ENCODE measurements at places on chromosomes 13 and 19. TPM values are rescaled to one million over a fixed set of nuclear protein-coding genes. Genes with fewer than 3 reads are reported as not detected.
A peak's percentile ranks its signal among the peaks of the same experiment; 100 is the strongest.

DNA sequence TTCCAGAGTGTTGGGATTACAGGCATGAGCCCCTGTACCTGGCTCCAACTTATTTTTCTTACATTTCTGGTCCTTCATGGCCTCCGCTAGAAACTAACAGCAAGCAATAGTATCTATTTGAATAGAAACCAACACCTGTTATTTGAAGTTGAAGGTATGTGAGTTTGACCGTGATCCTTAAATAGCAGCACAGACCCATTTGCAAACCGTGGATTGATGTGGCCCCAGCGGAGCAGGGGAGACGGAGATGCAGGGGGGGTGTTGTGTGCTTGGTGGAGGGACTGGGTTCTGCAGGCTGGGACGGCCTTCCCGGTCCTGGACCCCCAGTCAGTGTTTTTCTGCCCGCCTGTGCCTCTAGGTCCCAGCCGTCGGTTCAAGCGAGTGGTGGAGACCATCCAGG is 16.9 kb downstream of the TMEM150B start:
- no peak for DNase-seq

YIPF2 gene
- 61.5 TPM for polyA plus RNA-seq

DNA sequence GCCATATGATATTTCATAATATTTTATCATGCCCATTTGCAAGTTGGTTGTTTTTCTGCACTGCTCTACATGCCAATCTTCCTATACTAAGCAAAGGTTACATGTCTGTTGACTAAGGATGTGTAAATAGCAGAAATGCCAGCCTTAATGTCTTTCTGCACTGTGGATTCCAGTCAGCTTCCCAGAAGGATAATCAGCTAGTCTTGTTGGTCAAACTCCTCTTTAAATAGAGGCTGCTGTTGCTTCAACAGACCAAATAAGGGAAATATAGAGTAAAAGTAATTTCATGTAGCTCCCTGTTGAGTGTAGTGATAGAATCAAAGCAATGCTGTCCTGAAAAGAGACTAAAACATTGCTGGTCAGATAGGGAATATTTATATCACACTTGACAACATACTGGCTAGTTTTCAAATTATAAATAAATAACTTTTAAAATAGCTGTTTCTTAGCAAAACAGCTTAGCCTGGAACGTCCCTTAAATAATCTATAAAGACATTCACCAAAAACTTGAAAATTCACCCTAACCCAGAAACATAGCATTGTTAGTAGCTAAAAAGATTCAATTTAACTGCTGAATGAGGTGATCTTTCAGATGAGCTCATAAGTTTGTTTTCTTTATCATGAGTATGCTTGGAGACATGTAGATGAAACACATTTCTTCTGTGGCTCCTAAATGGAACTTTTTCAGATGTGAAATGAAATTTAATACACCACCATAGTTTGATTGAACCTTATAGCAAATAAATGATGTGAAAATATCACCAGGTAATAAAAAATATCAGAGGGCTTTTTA is 56.6 kb downstream of the FRY start:
- DNase-seq = peak; percentile 15

- no peak for DNase-seq
These were observed 10.7 kb downstream of the NLRP8 start for GRCh38 chr19:55958356-55958755.

- peak; percentile 44 for DNase-seq
These were observed 406.2 kb downstream of the LIG4 start for GRCh38 chr13:107809125-107809524.

DNA sequence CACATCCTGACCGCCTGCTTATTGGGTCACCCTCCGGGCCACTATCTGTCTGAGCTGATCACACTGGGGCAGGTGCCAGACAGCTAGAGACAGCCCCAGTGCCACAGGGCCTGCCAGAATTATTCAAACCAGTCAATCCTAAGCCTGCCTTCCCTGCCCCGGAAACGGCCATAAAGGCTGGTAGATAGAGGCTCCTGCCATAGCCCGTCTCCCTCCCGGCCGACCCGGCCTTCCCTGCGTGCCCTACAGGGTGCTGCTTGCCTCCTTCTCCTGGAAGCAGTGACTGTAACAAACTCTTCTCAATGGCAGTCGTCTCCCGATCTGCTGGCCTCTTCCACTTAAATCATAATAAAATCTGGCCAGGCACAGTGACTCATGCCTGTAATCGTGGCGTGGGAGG is 158.6 kb upstream of the SOX1 start:
- no peak for DNase-seq

GRCh38 chr19:44772959-44773358 is 4.7 kb upstream of the CBLC start:
- DNase-seq = no peak

Data from GM23248 (cell line).